Skeletal muscle tissue (tissue), 5 donors: ENCODE measurements at places on chromosomes 5 and 9. TPM values are rescaled to one million over a fixed set of nuclear protein-coding genes. Genes with fewer than 3 reads are reported as not detected.

Gene C9orf43
- 0.52 TPM for total RNA-seq

Gene SPINK4
- total RNA-seq, result not detected

Gene IFNB1
- total RNA-seq, result not detected

Gene EQTN
- not detected for total RNA-seq

Gene SMIM15
- total RNA-seq, result 19.8 TPM

Gene RXFP3
- not detected for total RNA-seq

Gene PCDHGB1
- 1.6 TPM for total RNA-seq

Gene OR5C1
- not detected for total RNA-seq

Gene TMOD1
- total RNA-seq, result 45.9 TPM

Gene TAS2R1
- total RNA-seq, result not detected

Gene DBH
- total RNA-seq, result not detected

Gene C9orf152
- not detected for total RNA-seq

Gene ECM2
- total RNA-seq, result 28.7 TPM

Gene SOX30
- not detected for total RNA-seq

Gene TRIM41
- total RNA-seq, result 15.1 TPM

Gene ACTBL2
- total RNA-seq, result not detected

Gene PCDHGA9
- 4.7 TPM for total RNA-seq

Gene ELAVL2
- total RNA-seq, result 3.1 TPM

Gene TXNDC8
- total RNA-seq, result not detected

Gene PRRC2B
- 68.4 TPM for total RNA-seq

Gene WWC1
- total RNA-seq, result 0.52 TPM

Gene NACC2
- 7.3 TPM for total RNA-seq

Gene LHX2
- total RNA-seq, result under 0.01 TPM

Gene ABLIM3
- 15.1 TPM for total RNA-seq

Gene MRPL22
- total RNA-seq, result 12.5 TPM

Gene TRAPPC13
- 17.2 TPM for total RNA-seq

Gene CCL21
- 15.7 TPM for total RNA-seq

Gene MELK
- 6.3 TPM for total RNA-seq

Gene CAMLG
- 28.7 TPM for total RNA-seq

Gene PLAC8L1
- not detected for total RNA-seq

Gene MAT2B
- 47.5 TPM for total RNA-seq

Gene PDZD2
- total RNA-seq, result 2.6 TPM
